ENCODE measurements at places on chromosomes 4 and X. TPM values are rescaled to one million over a fixed set of nuclear protein-coding genes. Genes with fewer than 3 reads are reported as not detected.

The MAGEB2 gene
- total RNA-seq, result 0.23 TPM

The TEX28 gene
- total RNA-seq, result not detected

The AKAP17A gene
- total RNA-seq, result 45.5 TPM

The ATP1B4 gene
- not detected for total RNA-seq

The TMEM35A gene
- total RNA-seq, result 3.9 TPM

The UGT2B15 gene
- 0.25 TPM for total RNA-seq

The CSAG2 gene
- not detected for total RNA-seq

The MAOB gene
- total RNA-seq, result 0.74 TPM

The FAM236B gene
- not detected for total RNA-seq

DNA sequence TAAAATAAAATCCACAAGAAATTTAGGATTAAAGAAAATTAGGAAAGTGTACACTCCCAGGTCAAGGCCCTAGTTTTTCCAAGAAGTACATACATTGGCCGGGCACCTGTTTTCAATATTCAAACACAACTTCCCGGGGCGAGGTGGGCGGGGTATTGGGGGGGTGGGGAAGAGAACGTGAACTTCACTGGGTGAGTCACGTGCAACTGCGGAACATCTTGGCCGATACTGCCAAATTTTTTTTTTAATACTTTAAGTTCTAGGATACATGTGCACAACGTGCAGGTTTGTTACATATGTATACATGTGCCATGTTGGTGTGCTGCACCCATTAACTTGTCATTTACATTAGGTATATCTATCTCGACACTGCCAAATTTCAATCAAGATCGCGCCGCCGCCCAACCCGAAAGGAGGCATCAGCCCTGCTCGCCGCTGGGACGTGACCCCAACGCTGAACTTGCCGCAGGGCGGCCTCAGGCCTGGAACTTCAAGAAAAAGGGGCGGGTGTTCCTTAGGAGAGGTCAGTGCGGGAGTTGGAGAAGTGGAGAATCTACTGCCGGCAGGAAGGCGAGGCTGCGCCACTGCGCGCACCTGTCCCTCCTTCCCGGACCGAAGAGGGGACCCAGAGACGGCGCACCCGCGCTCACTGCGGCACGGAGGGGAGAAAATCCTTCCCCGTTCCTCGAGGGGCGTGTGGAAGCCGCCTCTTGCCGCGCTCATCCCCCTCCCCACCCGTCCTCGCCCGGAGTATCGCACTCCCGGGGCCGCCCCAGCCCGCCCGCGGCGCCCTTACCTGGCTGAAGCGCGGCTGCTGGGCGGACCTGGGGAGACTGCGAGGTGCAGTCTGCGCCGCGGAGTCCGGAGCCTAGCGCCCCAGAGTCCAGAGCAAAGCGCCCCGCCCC, at the start of gene TEC:
TSS of gene TEC (minus strand) at position 883 of the 905 bp plus-strand sequence. CDS start 41,224 bp downstream, outside the sequence.
- peak within 1 kb of the TSS; percentile 96 for H3K4me3 ChIP-seq
- H3K4me1 ChIP-seq, result peaks cover 40% of the 10 kb centered on the region
- H3K36me3 ChIP-seq, result peaks cover 16% of the 10 kb centered on the region
- H3K27ac ChIP-seq, result peak within 1 kb of the TSS; percentile 98
- peak; percentile 71 for DNase-seq

DNA sequence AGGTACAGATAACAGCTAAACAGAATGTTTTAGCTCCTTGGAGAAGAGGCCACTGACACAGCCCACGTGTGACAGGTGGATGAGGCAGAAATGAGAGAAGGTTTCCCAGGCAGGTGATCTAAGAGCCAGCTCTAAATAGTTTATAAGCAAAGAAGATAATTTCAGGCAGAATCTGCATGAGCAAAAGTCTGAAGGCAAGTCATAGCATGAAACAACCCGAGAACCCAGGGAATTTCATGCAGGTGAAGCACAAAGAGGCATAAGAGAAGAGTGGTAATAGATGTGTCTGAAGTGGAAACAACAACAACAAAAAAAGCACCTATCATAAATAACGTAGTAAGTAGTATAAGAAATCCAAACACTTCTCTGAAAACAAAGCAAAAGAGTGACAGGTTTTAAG, 275.8 kb upstream of the CPEB2 start:
- no peaks in the 10 kb centered on the region for H3K27me3 ChIP-seq
- no peak overlapping the region for H3K4me3 ChIP-seq
- no peak for DNase-seq
- peaks cover 15% of the 10 kb centered on the region for H3K4me1 ChIP-seq
- H3K27ac ChIP-seq, result no peak overlapping the region
- H3K36me3 ChIP-seq, result peaks cover 5% of the 10 kb centered on the region

GRCh38 chrX:115563633-115564162, 2.7 kb downstream of the PLS3 start:
- H3K4me3 ChIP-seq, result no peak overlapping the region
- H3K4me1 ChIP-seq, result peaks cover 17% of the 10 kb centered on the region
- peaks cover 3% of the 10 kb centered on the region for H3K36me3 ChIP-seq
- no peaks in the 10 kb centered on the region for H3K27me3 ChIP-seq
- H3K27ac ChIP-seq, result no peak overlapping the region
- no peak for DNase-seq

GRCh38 chrX:151386838-151387459, 10.1 kb upstream of the VMA21 start:
- H3K27me3 ChIP-seq, result peaks cover 15% of the 10 kb centered on the region
- peaks cover 3% of the 10 kb centered on the region for H3K4me1 ChIP-seq
- H3K4me3 ChIP-seq, result no peak overlapping the region
- no peaks in the 10 kb centered on the region for H3K36me3 ChIP-seq
- no peak overlapping the region for H3K27ac ChIP-seq

- H3K27ac ChIP-seq, result peak overlapping the region; percentile 87
- H3K4me1 ChIP-seq, result peaks cover 31% of the 10 kb centered on the region
- 0 out of 2 replicates have a peak, but pooled peaks cover 5% of the 10 kb centered on the region for H3K36me3 ChIP-seq
- H3K4me3 ChIP-seq, result peak overlapping the region; percentile 3
These were observed 293.3 kb downstream of the ADGRL3 start for GRCh38 chr4:61493470-61493869.

- H3K4me3 ChIP-seq, result no peak overlapping the region
- H3K4me1 ChIP-seq, result peaks cover 12% of the 10 kb centered on the region
- peak overlapping the region; percentile 65 for H3K27ac ChIP-seq
- no peaks in the 10 kb centered on the region for H3K27me3 ChIP-seq
- DNase-seq, result no peak
These were observed 75.8 kb upstream of the ATP6AP2 start for GRCh38 chrX:40504801-40505605.

DNA sequence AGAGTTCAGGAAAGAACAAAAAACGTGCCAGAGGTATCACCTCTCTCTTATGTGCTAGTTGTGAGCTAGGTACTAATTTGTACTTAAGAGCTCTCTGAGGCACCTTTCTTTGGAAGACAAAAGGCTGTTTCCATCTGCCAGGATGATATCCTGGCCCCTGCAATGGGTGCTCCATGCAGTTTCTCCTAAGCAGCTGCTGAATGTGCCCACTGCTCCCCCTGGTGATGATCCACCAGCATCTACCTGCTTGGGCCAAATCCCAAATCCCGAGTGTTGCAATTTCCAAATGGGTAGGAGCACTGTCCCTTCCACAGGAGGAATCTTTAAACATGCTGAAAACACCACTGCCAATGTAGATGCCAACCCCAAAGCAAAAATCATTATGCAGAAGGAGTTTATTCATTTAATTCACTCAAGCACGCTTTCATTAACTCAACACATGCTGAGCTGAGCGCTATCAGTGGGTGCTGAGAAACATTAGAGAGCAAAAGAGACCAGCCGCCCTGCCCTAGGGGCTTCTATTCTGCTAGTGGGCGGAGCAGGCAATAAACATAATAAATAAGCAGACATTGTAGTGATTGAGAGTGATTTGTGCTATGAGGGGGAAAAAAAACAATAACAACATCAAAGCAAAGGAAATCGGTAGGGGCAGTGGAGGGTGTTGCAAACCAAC, 69.6 kb upstream of the C4orf50 start:
- H3K27me3 ChIP-seq, result peaks cover 67% of the 10 kb centered on the region
- peaks cover 9% of the 10 kb centered on the region for H3K36me3 ChIP-seq
- DNase-seq, result peak; percentile 74
- no peak overlapping the region for H3K4me3 ChIP-seq
- peaks cover 26% of the 10 kb centered on the region for H3K4me1 ChIP-seq

- no peaks in the 10 kb centered on the region for H3K27me3 ChIP-seq
- H3K36me3 ChIP-seq, result peaks cover 3% of the 10 kb centered on the region
- H3K4me1 ChIP-seq, result peaks cover 17% of the 10 kb centered on the region
These were observed 13.4 kb downstream of the NSDHL start for GRCh38 chrX:152844256-152844655.

DNA sequence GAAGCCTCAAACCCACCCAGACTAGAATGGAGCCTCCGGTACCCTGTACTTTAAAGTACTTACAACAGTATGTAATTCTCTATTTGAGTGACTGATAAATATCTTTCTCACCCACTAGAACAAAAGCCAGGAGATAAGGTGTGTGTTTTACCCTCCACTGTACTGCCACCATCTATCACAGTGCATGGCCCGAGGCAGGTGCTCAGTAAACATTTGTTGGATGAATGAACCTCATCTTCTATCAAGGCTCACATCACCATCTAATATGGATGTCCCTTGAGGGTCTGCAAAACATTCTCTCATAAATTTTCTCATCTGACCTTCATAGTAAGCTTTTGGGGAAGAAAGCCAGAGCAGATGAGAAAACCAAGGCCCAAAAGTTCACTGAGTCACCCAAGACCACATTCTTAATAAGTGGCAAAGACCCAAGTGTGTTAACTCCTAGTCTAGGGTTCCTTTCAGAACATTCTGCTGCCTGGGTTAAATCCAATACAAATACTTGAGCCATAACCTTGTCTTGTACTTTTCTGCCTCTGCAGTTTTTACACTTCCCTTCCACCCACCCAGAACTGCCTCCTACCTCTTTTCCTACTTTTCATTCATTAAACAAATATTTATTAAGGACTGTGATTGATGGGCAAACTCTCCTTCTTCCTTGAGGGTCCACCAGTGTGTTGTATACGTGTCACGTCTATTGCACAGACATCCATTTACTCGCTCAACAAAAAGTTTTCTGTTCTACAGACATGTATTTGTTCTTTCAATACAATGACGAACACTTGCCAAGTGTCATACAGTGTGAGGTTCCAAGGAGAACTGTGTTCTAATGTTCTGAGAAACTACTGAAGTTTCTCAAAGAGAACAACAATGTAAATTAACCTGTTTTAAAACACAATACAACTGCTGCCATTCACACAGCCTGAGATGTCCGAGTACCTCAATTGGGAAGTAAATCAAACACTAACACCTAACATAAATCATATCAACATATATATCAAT, 35.7 kb downstream of the APBB2 start:
- peak overlapping the region; percentile 46 for H3K27ac ChIP-seq
- DNase-seq, result no peak
- peaks cover 4% of the 10 kb centered on the region for H3K36me3 ChIP-seq
- no peak overlapping the region for H3K4me3 ChIP-seq
- no peaks in the 10 kb centered on the region for H3K27me3 ChIP-seq
- peaks cover 30% of the 10 kb centered on the region for H3K4me1 ChIP-seq

DNA sequence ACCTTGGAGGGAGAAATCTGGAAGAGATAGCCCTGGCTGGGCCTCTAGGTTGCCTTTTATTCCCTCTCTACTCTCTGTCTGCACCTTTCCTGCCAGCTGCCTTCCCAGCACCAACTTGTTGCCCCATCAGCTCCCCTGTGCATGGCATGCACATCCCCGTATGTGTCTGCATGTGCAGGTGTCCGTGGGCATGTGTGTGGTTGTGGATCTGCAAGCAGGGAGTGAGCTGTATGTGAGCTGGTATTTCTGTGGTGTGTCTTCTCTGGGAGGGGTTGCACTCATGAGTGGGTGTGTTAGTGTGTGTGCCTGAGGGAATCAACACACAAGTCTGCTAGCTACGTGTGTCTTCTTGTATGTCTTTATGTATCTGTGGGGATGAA, 9.9 kb downstream of the L1CAM start:
- DNase-seq, result no peak
- H3K36me3 ChIP-seq, result no peaks in the 10 kb centered on the region
- H3K27me3 ChIP-seq, result no peaks in the 10 kb centered on the region
- peak overlapping the region; percentile 28 for H3K4me3 ChIP-seq

DNA sequence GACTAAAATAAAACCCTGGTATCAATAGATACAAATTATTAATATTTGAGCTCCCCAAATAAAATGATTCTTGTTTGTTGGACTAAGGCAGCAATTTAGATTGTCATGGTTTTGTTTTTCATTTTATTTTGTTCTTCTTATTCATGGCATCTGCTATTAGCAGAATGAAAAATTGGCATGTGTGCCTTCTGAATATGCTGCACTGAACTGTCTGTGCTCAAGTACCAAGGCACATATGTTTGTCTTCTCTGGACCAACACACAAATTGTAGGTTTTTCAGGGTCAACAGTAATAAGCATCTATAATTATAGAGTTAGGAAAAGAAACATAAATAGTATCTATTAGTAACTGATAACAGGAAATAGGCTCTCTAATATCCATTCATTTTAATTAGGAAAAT, 121.1 kb downstream of the BANK1 start:
- DNase-seq, result no peak
- H3K4me1 ChIP-seq, result no peaks in the 10 kb centered on the region
- H3K4me3 ChIP-seq, result no peak overlapping the region
- H3K27ac ChIP-seq, result no peak overlapping the region
- H3K36me3 ChIP-seq, result peaks cover 21% of the 10 kb centered on the region
- H3K27me3 ChIP-seq, result no peaks in the 10 kb centered on the region

GRCh38 chr4:142386449-142386848, 459.7 kb downstream of the INPP4B start:
- H3K4me1 ChIP-seq, result no peaks in the 10 kb centered on the region
- DNase-seq, result no peak
- no peak overlapping the region for H3K27ac ChIP-seq
- H3K4me3 ChIP-seq, result no peak overlapping the region
